ENCODE measurements at places on chromosomes 3 and 15.

DNA sequence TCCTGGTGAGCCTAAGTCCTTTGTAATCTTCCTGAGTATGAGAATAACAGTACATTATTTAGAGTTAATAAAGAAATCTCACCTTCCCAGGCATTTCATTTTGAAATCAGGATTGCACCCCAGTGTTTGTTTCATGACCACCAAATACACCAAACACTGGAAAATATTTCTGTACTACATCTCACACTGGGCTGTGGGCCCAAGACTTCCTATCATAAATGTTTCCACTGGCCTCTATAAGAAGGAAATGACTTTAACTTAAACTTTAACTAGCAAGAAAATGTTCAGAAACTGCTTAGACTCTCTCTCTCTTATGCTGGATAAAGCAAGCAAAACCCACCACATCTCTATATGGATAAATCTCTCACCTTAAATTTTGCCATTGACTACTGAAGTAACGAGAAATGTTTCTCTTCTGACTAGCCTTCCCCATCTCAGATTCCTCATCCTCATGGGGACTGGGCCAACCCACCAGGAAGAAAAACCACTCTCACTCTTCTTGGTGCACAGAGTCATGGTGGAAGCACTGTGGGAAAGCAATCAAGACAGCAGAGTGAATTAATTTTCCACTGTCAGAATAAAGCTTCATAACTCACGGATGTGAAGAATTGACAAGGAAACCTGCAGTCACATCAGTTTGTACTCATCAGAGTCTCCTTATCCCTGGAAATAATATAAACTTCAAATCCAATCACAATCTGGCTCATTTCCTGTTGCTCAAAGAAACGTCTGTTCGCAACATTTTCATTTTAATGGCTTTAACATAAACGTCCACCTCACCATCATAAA lies 859.6 kb downstream of the EPHA3 start:
- DNase-seq = no peak

DNA sequence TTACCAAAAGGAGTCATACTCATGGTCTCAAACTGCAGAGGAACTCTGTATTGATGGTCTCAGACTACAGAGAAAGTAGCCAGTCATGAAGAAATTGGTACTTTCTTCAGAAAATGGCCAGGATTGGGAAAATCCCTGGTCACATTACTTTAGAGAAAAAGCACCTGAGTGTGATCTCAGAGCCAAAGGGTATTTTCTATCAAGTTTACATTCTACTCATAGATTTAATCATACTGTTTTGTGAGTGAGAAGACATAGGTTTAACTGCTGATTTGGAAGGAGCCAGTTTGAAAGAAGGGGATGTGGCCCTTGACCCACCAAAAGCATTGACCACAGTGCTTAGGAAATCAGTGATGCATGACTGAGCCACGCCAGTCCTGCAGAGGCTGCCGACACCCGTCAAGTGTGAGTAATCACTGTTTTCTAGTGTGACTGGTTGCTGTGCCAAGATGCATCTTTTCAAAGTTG lies 203.6 kb downstream of the AKAP13 start:
- DNase-seq = no peak

DNA sequence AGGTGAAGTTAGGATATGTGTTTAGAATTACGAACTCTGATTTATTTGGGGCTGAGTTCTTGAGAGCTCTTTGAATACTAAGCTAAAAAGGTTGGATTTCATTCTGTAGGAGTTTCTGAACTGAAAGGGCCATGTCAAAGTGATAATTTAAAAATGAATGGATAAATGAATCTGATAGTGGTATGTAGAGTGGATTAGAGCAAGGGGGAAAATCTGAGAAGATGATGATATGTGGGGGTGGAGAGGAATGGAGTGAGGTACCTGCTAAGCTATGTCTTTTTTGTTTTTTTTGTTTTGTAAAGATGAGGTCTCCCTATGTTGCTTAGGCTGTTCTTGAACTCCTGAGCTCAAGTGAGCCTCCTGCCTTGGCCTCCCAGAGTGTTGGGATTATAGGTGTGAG lies 44.6 kb upstream of the SLC22A13 start:
- DNase-seq = no peak

GRCh38 chr3:78048698-78049097 lies 1008.8 kb downstream of the ROBO2 start:
- DNase-seq = no peak

DNA sequence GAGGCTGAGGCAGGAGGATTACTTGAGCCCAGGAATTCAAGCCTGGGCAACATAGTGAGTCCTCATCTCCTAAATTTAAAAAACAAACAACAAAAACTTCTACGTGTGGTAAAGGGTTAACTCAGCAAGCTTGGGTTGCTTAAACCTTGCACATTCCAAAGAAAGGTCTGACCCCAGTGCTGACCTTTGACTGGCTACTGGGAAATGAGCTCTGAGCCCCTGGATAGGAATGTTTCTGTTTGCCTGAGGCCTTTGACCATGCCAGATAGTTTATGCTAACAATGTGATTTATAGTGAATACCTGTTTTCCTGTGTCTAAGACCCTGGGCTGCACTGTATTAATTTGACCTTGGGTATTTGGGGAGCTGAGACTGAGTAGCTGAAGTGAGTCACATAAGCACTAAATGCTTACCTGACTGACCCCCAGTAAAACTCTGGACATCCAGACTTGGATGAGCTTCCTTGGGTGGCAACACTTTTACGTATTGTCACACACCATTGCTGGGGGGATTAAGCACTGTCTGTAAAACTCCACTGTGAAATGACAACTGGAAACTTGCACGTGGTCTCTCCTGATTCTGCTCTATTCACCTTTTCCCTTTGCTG lies 20.7 kb downstream of the TCAIM start:
- no peak for DNase-seq

Data from activated CD8-positive, alpha-beta memory T cell treated with anti-CD3 and anti-CD28 coated beads, Interleukin-2, amount 50 U/mL, for 4 hours (primary cell).